ENCODE measurements at places on chromosomes 13 and 19.
A peak's percentile ranks its signal among the peaks of the same experiment; 100 is the strongest.

GRCh38 chr19:11781295-11782057 lies 14.7 kb downstream of the ZNF441 start:
- peak; percentile 61 for DNase-seq

DNA sequence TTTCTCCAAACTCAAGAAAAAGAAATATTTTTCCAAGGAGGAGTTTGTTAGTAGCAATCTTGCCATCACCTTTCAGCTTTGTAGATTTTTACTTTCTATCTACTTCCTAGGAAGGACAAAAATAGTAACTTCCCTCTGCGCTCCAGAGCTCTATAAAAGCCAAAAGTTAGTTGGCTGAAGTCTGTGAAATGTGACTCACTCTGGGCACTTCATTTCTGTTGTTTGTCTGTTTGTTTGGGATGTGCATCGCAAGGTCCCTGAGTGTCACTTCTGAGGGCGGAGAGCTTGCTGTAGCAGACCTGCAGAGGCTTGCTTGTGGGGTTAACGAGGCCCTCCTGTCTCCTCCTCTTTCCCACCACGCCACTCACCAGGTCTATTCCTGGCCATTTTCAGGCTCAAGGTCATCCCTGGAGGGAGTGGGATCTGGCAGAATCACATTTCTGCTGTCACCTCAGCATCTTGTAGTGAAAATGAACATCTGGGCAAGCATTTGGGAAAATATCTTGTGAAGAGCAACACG lies 307.6 kb downstream of the GPC6 start:
- DNase-seq, result no peak

- no peak for DNase-seq
Measured at GRCh38 chr19:7823686-7824301, 6.2 kb upstream of the EVI5L start.

- DNase-seq, result no peak
Measured at GRCh38 chr13:75830842-75831241, 194.7 kb downstream of the LMO7 start.

- peak; percentile 81 for DNase-seq
Measured at GRCh38 chr19:5987077-5987818, 9.3 kb upstream of the RANBP3 start.

- peak; percentile 93 for DNase-seq
Measured at GRCh38 chr13:110712081-110712848, 1.2 kb upstream of the ING1 start.
